ENCODE measurements at places on chromosomes 2 and 18.

- peak; percentile 51 for DNase-seq
These were observed 13.0 kb upstream of the FAHD2A start for GRCh38 chr2:95389245-95390119.

- DNase-seq: no peak
These were observed 484.4 kb downstream of the NRXN1 start for GRCh38 chr2:50547521-50547920.

- no peak for DNase-seq
These were observed 57.5 kb downstream of the KIF5C start for GRCh38 chr2:148932536-148932935.

GRCh38 chr2:233349005-233349998 is 5.0 kb upstream of the DGKD start:
- DNase-seq: no peak

GRCh38 chr2:3396920-3397559 is 17.5 kb downstream of the TRAPPC12 start:
- no peak for DNase-seq

DNA sequence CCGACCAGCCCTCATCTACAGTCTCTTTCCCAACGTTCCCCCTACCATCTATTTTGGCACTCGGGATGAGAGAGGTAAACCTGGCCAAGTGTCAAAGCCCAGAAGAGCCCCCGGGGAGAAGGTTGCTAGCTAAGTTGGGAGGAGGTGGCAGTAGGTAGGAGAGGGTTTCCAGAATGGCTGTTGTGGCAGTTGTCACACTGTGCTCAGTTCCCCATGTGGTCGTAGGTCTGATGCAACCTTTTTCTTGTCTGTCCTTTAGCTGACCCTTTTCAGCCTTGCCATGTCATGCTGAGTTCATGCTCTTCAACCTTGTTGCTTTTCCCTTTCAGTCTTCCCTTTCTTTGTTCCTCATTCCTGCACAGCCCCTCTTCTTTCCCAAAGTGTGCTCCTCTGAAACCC is 34.5 kb downstream of the TTLL4 start:
- no peak for DNase-seq

- DNase-seq: no peak
These were observed 396.9 kb upstream of the LRATD1 start for GRCh38 chr2:14235667-14236066.

- DNase-seq: no peak
These were observed 65.8 kb downstream of the SUMO1 start for GRCh38 chr2:202172439-202173211.

- DNase-seq: no peak
These were observed 61.4 kb upstream of the TUBA3E start for GRCh38 chr2:130259594-130259993.

GRCh38 chr2:8563814-8564474 is 117.9 kb upstream of the ID2 start:
- no peak for DNase-seq

DNA sequence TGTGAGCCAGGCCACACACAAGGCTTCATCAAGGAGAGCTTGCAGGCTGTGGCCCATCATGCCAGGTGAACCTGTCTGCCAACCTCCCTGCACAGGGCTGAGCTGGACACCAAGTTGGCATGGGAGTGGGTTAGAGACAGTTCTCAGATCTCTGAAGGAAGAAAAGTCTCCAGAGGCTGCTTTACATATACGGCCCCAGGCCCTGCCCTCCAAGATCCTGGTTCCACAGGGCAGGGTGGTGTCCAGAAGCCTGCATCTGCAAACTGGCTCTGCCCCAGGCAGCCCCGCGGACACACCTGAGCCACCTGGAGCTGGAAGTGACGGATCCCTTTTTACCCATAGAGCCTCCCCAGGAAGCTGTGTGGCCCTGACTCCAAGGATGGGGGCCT is 24.2 kb upstream of the HES6 start:
- DNase-seq: no peak

GRCh38 chr2:42142547-42143184 is 26.5 kb upstream of the EML4 start:
- no peak for DNase-seq

DNA sequence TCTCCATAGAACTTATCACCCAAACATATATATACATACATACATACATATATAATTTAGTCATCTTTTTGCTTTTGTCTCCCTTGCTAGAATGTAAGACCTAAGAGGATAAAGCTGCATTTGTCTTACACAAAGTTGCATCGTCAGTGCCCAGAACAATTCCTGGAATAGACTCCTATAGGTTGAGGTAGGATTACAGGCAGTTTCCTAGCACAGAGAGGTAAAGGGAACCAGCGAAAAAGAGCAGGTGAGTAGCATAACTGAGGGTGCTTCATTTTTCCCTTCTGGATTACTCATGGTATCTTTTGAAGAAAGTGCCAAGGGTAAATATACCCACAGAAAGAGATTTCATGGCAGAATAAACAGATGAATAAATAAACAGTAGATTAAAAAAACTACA is 68.1 kb upstream of the AMMECR1L start:
- peak; percentile 17 for DNase-seq

DNA sequence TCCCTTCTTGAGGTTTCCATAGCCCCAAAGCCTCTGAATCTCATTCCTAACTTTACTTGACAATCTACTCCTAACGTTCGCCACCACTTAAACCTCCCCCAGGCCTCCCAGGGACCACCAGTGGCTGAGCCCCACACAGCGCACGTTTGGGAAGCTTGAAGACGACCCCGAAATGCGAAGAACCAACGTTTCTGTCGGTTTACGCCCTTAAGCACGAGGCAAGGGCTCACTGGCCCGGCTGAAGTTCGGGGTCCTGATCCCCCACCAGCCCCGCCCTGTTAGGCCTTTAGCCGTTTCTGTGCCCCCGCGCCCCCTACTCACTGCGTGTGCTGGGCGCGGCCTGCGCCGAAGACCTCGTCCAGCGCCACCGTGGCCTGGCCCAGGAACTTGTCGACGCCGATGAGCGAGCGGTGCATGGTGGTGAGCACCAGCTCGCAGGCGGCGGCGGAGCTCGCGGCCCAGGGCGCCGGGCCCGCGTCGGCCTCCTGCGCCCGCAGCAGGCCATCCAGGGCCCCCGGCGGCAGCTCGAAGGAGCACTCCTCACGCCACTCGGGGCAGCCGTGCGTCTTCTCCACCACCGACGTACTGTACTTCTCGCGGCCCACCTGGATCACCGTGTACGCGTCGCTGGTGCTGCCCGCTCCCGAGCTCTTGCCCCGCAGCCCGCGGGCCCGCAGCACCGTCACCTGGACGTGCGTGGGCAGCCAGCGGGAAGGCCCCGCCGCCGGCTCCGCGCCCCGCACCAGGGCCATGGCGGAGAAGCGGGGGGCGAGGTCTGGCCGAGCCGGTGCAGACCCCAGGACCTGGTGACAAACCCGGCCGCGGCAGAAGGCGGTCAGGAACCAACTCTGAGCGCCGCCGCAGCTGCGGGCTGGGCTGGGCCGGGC is 479 bp downstream of the RAB11FIP5 start:
- no peak for DNase-seq

- DNase-seq: no peak
These were observed 297.7 kb downstream of the MTX2 start for GRCh38 chr2:176566961-176567360.

- no peak for DNase-seq
These were observed 996 bp downstream of the TGFBRAP1 start for GRCh38 chr2:105328281-105329196.

GRCh38 chr2:109554758-109555157 is 59.0 kb downstream of the SEPTIN10 start:
- DNase-seq: no peak

DNA sequence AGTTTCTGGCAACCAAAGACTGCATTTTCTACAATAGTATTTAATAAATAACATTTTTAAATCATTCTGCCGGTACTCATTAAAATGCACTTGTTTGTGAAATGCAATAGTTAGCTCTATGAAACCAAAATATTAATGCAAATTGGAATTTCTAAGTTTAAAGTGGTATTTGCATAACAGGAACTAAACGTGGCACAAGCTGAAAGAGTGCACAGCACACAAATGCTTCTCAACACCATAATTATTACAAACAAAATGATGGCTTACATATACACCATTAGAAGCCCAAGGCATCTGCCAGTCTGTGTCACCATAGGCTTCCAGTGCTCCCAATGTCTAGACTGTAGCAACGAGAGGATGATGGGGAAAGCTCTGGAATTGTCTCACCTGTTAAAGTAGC is 280.5 kb downstream of the TCF4 start:
- DNase-seq: no peak

- DNase-seq: no peak
These were observed 28.7 kb upstream of the SLC8A1 start for GRCh38 chr2:40480596-40480995.

GRCh38 chr18:54229421-54230059 is 5.1 kb upstream of the MBD2 start:
- DNase-seq: no peak

- DNase-seq: no peak
These were observed 584 bp downstream of the C2orf72 start for GRCh38 chr2:231037731-231038482.

GRCh38 chr2:220845766-220846273 is 726.3 kb downstream of the EPHA4 start:
- DNase-seq: no peak

GRCh38 chr2:231464576-231465540 is 574 bp upstream of the NCL start:
- no peak for DNase-seq

- DNase-seq: no peak
These were observed 78.8 kb downstream of the ASAP2 start for GRCh38 chr2:9285385-9285920.

All from fibroblast of the conjunctiva (primary cell).